ENCODE measurements at places on chromosomes 1 and 21.

- DNase-seq: no peak
These were observed 14.0 kb downstream of the SLC66A1 start for GRCh38 chr1:19325958-19326747.

GRCh38 chr1:230379928-230380327 lies 46.2 kb downstream of the PGBD5 start:
- DNase-seq: no peak

GRCh38 chr1:217228689-217229088 lies 402.2 kb downstream of the GPATCH2 start:
- no peak for DNase-seq

DNA sequence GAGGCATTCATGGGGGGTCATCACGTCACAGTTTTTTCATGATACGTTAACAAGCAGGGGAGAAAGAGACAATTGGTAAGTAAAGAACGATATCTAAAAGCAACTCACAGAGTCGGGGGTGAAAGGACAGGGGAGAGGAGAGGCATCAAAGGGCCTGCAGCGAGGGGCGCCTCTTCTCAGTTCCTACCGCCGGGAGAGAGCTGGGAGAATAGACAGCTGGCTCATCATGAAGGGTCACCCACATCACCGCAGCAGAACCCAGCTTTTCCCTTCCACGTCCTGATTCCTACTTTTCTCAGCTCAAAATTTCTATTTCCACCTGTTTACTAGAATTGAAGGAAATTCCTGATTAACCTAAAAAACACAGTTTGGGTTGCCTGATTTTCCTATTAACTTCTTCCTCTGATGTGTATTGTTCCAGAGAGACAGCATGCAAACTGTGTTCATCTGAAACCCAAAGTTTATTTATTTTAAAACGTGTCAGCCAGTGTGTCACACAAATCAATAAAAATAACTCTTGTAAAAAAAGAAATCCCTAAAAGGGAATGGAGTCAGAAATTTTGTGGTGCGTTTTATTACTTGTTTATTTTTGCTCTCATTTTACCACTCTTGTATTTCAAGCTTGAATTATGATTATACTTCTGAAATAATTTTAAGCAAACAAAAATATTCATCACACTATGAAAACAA lies 75.4 kb downstream of the SLC25A24 start:
- no peak for DNase-seq

- DNase-seq: no peak
These were observed 9.5 kb downstream of the SLC45A3 start for GRCh38 chr1:205670611-205671430.

GRCh38 chr1:7399514-7400125 lies 371.5 kb upstream of the VAMP3 start:
- DNase-seq: no peak

DNA sequence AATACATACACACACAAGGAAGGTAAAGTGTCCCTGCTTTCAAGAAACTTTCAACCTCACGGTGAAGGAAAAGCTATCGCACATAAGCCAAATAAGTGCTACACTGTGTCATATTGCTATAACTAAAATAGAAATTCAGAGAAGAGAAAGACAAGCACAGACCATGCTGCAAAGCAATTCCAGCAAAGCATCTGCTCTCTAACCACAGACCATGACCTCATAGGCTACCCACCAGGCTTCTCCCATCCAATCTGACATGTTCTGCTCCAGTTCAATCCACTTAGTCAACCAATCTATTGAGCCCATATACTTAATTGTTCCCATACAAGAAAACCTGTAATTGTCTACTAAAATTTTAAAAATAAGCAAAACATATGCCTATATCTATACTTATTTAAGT lies 211.3 kb downstream of the BARHL2 start:
- DNase-seq: no peak

DNA sequence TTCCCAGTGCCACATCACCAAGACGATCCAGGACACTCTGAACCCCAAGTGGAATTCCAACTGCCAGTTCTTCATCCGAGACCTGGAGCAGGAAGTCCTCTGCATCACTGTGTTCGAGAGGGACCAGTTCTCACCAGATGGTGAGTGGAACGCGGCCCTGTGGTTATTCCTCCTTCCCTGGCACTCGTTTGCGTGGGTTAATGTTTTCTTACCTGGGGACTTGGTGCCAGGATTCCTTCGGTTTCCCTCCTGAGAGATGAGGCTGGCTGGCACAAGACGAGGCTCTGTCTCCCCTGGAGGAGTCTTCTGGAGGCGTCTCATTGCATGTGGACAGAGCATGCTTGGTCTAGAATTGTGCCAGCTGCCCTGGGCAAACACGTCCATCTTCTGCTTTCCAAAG lies 29.3 kb downstream of the ATP5PO start:
- DNase-seq: no peak

GRCh38 chr1:91505086-91505485 lies 4.4 kb downstream of the CDC7 start:
- DNase-seq: no peak

GRCh38 chr1:230349020-230349393 lies 77.1 kb downstream of the PGBD5 start:
- DNase-seq: no peak

- DNase-seq: no peak
These were observed 15.0 kb downstream of the ETNK2 start for GRCh38 chr1:204136814-204137213.

DNA sequence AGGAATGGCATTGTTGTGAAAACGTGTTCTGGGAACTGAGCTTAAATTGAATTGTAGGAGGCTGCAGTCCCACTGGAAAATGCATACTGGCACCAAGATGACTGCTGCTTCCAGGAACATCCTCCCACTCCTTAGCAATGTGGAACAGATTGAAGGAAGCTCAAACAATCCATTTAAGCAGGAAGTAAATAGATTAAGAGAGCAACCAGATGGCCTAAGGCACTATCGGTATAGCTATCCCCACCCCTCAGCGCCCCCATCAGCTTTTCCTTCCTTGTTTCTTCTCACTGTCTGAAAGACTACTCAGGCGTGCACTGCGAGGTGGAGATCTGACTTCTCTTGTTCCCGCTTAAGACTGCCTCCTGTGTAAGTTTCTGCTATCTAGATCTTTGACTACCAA lies 4.0 kb upstream of the IFI16 start:
- no peak for DNase-seq

GRCh38 chr21:45256912-45257672 lies 30.6 kb downstream of the POFUT2 start:
- no peak for DNase-seq

DNA sequence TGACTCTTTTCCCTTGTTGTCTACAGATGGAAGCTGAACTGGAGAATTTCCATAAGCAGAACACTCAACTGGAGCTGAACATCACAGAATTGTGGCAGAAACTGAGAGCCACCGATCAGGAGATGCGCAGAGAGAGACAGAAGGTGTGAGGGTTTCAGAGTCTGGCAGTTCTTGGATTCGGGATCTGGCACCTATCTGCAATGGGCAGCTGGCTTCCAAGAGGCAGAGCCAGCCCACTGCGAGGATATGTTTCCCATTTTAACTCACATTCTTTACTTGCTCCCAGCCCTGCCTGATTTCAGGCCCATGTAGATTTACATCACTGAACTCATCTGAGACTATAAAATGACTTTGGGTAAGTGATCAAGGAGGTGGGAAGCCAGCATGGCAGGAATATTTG lies 37.3 kb upstream of the TMEM125 start:
- DNase-seq: no peak

GRCh38 chr21:45318146-45318555 lies 30.5 kb upstream of the POFUT2 start:
- DNase-seq: peak; percentile 70

GRCh38 chr1:112929979-112930378 lies 26.0 kb downstream of the SLC16A1 start:
- no peak for DNase-seq

- DNase-seq: no peak
These were observed 58.8 kb upstream of the MAP1LC3C start for GRCh38 chr1:242057745-242058115.

GRCh38 chr1:47215713-47216112 lies 16.3 kb downstream of the TAL1 start:
- DNase-seq: peak; percentile 25

GRCh38 chr1:57381871-57382270 lies 42.0 kb downstream of the DAB1 start:
- no peak for DNase-seq
